Naive thymus-derived CD8-positive, alpha-beta T cell (primary cell): ENCODE measurements at places on chromosomes 16 and 17. TPM values are rescaled to one million over a fixed set of nuclear protein-coding genes. Genes with fewer than 3 reads are reported as not detected.

CFAP97D1 gene
- total RNA-seq = not detected

LGALS9B gene
- total RNA-seq = not detected

DNA sequence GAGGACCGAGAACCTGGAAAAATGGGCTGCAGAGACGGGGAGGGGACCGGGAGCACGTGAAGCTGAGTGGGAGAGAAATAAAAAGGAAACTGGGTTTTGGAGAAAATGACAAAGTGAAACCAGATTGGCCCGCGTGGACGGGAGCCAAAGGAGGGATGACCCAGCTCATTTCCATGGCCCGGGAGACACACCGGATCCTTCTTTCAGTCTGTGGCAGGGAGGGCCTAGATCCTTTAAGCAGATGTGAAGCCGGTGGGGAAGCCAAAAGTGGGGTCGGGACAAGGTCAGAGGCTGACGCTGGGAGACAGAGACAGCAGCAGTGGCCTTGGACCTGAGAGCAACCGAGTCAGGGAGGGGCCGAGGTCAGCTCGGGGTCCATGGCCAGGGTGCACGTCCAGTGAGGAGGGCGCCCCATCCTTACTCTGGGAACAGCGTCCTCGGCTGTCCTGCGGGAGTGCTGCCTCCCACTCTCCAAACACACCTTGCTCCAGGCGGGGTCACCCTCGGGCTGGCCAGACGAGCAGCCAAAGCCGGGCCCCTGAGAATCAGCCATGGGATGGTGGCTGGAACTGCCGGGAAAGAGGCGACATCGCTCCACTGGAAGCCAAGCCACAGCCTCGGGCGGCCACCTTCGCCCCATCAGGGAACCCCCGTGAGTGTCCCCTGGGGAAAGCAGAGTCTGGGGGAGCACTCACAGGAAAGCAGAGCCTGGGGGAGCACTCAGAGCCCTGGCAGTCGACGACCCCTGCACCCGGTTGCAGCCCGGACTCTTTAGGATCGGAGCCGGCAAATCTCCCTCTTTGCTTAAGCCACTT is 17.3 kb downstream of the CA5A start:
- no peak for DNase-seq

GRCh38 chr17:37605813-37606505 is 3.3 kb downstream of the SYNRG start:
- DNase-seq = peak; percentile 78

GRCh38 chr17:63442549-63443035 is 3.5 kb downstream of the CYB561 start:
- DNase-seq = no peak

DNA sequence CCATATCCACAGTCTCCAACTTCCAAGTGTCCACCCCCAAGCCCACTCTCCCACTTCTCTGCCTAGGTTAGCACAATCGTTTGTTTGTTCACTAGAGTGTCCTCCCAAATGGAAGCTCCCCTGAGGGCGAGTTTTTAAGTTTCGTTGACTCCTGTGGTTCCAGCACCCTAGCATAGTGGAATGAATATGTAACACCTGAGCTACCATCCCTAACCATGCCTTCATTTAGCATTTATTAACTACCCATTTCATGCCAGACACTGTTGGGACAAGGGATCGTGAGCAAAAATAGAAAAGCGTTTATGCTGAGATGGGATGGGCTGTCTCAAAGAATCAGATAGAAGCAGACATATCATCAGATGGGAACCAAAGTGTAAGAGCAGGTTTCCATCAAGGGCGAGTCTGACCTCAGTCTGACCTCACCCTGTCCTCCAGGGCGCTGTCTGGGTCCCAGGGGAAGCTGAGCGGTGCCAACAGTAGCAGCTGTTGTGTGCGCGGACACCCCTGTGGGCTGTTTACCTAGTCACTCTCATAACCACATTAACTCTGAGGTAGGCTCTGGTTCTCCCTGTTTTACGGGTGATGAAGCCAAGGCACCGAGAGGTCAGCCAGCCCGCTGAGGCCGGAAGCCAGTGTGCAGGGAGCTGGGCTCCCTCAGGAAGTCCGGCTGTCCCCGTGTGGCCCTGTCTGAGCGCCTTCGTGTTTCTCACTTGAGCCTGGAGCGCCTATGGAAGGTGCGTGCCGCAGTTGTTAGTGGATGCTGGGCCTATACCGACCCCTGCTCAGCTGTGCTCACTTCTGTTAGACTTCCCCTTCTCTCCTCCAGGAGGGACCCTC is 6.2 kb downstream of the CNP start:
- no peak for DNase-seq
